Stimulated activated CD8-positive, alpha-beta memory T cell treated with anti-CD3 and anti-CD28 coated beads, Interleukin-15, amount 100 ng/mL, for 4 hours (primary cell): ENCODE measurements at places on chromosomes 4 and X.

GRCh38 chrX:34586936-34587335 is 70.1 kb downstream of the TMEM47 start:
- DNase-seq = no peak

GRCh38 chr4:113292371-113293042 is 243.1 kb downstream of the ANK2 start:
- no peak for DNase-seq

DNA sequence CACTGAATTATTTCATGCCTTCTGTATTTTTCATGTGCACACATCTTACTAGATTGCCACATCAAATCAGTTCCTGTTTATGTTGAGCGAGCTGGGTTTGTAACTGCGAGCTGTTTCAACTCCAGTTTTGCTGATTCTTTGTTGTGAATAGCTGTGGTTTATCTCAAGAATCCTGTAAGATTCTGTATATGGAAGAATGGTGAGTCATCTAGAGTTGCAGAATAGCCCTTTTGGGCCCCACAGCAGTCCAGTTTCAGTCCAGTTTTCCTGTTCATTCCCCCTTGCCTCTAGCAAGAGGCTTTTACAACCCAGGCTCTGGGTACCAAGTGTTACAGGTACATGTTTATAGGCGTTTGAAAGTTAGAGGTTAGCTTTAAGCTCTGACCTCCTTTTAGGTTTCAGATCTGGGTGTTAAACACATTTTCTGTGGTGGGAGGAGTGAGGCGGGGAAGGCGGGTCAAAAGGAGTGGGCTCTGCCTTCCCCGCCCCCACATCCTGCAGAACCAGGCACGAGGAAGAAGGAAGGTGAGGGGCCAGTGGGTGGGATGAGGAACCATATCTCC is 32.7 kb downstream of the TBC1D14 start:
- DNase-seq = no peak

DNA sequence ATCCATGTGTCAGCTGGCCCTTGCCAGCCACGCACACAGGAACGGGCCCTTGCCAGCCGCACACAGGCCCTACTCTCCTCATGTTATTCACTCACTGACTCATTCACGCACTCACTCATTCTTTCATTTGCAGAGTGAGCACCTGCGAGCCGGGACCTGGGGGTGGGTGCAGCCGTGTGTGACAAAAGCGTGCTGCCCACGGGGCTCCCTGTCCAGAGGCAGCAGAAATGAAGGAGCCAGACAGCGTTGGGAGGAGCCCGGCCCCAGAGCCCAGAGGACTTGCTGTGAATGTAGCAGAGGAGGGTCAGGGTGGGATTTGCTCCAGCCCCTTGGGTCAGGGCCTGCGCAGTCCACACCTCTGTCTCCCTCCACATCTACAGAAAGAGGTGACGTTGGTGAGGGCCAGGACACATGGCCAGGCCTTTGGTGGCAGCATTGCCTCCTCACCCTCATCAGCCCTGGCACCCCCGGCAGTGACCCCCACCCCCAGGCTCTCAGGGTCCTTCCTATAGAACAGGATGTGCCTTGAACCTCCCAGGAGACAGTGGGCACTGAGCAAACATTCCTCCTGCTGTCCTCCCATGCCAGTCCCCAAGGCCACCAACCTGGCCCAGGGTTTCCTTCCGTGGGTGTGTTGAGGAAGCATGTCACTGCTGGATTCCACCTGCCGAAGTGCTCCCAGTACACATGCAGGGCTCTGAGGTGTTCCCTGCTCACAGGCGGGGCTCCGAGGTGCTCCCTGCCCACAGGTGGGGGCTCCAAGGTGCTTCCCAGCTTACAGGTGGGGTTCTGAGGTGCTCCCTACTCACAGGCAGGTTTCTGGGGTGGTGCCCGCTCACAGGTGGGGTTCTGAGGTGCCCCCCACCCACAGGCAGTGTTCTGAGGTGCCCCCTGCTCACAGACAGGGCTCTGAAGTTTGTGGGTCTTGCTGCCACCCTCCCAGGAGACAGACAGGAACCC is 105.7 kb downstream of the HMX1 start:
- DNase-seq = no peak

- DNase-seq = no peak
Observed at GRCh38 chr4:27081675-27082586, 221.3 kb downstream of the STIM2 start.

GRCh38 chr4:87423317-87424098 is 1.1 kb downstream of the NUDT9 start:
- no peak for DNase-seq

- no peak for DNase-seq
Observed at GRCh38 chrX:40177117-40177430, 79.3 kb upstream of the BCOR start.

DNA sequence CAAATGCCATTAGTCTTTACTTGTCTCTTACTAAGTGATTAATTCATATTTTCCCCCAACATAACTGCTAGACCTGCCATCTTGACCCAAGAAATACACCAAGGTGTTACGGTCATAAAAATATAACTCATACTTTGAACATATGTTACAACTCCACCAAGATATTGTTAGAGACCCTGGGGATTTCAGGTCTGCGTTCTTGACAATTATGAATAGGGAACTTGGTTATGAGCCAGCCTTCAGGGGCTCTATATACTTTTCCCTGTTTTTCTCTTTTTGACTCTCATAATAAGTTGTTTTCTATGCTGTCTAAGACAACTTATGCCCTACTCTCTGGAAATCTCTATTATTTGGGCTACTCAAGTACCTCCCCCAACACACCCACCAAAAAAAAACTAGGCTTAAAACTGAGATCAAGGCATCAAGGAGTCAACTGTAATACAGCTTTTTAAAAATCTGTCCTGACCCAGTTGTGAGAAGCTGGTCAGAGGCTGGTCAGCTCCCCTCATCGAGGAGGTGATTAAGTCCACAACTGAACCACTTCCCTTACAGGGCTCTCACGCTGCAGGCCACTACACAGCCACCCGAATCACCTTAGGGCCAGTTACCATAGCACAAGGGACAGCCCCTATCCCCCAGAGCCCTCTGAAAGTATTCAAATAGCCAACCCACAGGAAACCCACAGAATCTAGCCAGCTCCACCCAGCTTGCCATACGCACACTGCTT is 10.5 kb upstream of the TLR3 start:
- DNase-seq = no peak

GRCh38 chr4:3829956-3830773 is 64.0 kb downstream of the ADRA2C start:
- DNase-seq = no peak

DNA sequence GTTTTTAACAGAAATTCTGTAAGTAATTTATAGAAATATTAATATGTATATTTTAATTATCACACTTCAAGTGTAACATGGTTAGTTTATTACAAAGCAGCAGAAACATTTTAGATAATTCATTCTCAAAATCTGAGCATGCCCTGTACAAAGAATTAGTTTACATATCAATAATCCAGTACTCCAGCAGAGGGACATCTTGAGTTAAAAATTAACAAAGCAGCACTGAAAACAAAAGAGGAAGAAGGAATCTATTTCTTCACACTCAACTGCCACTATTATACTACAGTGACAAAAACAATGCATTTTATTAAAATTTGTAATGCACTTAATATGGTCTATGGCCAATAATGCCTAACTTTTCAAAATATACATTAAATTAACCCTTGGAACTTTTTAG is 179.1 kb upstream of the KLHL4 start:
- DNase-seq = no peak

- DNase-seq = no peak
Observed at GRCh38 chr4:113743690-113744089, 17.8 kb downstream of the CAMK2D start.

- DNase-seq = no peak
Observed at GRCh38 chr4:79626101-79626500, 218.1 kb upstream of the GK2 start.

DNA sequence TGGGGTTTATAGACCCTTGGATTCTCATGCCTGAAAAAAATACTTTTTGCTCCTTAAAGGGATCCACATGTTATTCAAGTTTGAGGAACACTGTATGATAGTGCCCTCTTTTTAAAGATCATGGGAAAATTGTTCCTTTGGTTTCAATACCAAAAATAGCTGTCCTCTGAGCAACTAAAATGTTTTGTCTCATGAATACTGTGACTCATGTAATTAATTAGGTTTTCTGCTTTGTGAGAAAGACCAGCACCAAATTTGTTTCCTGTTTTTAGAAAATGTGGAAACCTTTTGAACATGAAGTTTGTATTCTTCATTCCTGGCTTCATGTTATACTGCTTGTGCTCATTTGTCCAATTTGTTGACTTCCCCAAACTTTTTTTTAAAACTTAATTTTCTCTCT is 127.6 kb upstream of the SH3RF1 start:
- no peak for DNase-seq

GRCh38 chr4:24727390-24728224 is 67.8 kb upstream of the SOD3 start:
- DNase-seq = no peak

- DNase-seq = no peak
Observed at GRCh38 chr4:77652237-77652897, 46.7 kb downstream of the CXCL13 start.

- no peak for DNase-seq
Observed at GRCh38 chr4:150145946-150146340, 67.7 kb downstream of the DCLK2 start.

DNA sequence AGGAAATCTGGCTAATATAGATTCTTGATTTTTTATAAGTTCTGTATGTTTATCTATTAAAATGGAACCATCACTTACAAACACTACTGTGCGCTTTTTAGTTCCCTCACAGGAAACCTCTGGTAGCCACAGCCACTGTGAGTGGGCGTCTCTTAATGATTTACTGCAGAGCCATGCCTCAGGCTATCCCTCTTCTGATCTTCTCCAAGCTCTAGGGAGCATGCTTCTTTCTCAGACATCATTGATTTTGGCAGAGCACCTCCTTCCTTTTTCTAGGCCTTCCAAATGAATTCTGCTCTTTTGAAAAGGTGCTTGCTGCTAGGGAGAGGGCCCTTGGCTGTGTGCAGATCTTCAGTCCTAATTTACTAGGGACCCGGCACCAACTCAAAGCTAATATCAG is 61.1 kb upstream of the STS start:
- DNase-seq = no peak

DNA sequence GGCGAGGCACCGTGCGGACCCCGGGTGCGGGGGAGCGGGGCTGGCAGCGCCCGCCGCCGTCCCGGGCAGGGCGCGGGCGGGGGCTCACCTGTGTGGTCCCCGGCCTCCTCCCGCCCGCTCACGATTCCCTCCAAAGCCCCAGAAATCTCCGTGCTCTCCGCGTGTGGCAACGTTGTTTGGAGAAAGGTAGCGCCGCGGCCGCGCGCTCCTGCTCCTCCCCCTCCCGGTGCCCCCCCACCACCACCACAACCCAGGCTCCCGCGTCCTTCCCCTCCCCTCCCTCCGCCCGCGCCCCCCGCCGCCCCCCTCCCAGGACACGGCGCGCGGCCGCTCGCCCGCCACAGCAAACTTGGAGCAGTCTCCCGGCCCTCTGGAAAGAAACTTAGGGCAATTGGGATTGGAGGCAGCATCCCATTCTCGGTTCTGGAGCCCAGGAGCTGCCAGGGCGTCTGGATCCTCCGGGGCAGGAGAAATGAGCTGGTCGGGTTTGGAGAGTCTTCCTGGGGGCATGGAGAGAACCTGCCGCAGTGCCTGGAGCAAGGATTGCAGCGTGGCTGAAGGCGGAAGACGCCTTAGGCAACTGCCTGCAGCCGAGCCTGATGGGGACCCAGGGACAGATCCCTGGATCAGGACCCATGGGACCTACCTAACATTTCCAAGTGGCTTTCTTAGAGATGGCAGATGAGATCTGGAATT is 855 bp downstream of the KLF3 start:
- no peak for DNase-seq

- no peak for DNase-seq
Observed at GRCh38 chrX:12798601-12799000, 7.4 kb downstream of the PRPS2 start.

DNA sequence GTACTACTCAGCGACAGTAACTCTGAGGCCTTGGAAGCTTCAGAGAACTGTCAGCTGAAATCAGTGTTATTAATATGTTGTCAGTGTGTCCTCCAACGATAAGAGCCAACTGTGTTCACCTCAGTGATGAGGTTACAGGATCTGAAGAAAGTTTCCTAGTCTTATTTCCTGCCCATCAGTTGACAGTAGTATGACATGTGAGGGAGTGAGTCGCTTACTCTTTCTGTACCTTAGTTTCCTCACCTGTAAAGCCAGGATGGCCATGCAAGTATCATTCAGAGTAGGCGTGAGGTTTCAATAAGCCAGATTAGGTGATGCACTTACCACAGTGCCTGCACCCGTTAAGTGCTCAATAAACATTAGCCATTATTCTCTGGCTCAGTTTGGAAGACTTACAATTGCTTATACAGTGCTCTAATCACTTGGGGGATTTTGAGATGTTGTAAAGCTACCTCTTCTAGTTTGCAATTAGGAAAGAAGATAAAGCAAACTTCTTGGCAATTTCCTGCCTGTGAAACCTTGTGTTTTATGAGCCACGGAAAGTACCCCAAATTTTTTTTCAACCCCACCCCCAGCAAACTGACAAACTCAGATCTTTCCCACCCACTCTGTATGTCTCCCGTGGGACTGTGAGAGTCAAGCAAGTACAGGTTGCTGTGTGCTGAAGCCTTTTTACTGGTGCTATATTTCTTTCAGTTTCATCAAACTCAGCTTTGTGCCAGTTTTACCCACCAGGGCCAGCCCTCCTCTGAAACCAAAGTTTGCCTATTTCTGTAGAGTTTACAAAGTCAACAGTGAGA is 62.2 kb downstream of the ANXA3 start:
- DNase-seq = no peak

DNA sequence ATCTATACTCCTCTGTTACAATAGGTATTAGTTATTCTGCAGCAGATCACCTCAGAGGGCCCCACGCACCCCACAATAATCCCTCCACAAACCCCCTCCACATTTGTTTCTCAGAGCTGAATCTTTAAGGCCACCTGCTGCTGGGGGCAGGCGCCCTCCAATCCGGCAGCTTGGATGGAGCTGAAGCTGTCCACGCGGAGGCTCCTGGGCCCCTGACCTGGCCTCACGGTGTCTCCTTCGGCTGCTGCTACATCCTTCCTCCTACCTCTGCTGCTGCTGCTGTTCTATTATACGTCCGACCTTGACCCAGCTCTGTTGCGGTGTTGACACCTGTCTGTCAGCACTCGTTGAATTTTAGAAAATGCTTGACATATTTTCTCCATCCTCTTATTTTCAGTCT is 430.2 kb upstream of the ZFP42 start:
- DNase-seq = no peak

- no peak for DNase-seq
Observed at GRCh38 chr4:186400676-186401075, 134.7 kb downstream of the F11 start.

DNA sequence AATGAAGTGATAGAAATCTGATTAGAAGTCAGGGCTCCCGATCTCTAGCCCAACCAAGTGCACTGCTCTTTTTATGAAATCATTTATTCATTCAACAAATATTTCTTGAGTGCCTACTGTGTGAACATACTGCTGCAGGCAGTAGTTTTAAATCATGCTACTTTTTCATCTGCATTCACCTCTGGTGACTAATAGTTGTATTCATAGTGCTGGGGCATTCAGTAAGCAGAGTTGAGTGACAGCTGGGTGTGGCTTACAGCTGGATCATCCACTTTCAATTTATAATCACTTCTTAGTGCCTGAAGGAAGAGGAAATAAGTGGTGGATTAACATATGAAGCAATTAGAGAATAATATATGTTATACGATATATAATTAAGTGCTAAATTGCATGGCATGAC is 94.1 kb upstream of the HPRT1 start:
- DNase-seq = no peak

GRCh38 chrX:47112316-47112954 is 32.1 kb downstream of the NDUFB11 start:
- DNase-seq = no peak

- DNase-seq = no peak
Observed at GRCh38 chrX:138791551-138791950, 80.0 kb upstream of the FGF13 start.
